ENCODE measurements at places on chromosomes 1 and 21.
A peak's percentile ranks its signal among the peaks of the same experiment; 100 is the strongest.

- no peak for DNase-seq
Measured at GRCh38 chr1:164504749-164505148, 54.2 kb upstream of the PBX1 start.

GRCh38 chr21:26840912-26841311 is 4.3 kb downstream of the ADAMTS1 start:
- no peak for DNase-seq

DNA sequence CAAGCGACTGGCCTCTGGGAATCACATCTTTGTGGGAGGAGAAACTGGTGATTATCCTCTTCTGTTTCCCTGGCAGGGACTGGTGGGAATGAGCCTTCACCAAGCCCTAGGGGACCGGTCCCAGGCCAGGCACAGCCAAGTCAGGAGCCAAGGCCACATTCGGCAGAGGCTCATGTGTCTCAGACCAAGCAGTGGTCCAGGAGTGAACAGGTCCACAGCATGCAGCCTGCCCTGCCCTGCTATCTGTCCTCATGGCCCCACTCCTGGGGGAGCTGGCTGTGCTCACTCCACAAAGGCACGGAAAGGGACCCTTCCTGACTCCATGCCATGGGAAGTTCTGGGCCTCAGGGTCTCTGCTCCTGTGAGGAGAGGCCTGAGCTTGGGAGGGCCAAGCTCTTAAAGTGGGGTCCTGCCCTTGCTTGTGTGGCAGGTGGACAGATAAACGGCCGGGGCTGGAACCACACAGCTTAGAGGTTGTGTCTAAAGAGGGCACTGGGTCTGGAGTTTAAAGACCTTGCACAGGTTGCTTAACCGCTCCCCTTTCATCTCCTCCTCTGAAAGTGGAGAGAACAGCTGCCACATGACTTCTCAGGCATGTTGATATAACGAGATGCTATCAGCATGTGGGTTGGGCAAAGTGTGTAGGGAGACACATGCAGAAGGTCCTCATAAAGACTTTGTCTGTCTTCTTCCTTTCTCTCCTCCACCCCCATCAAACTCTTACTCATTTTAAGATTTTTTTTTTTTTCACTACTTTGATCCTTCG is 57.5 kb downstream of the CASQ2 start:
- no peak for DNase-seq

DNA sequence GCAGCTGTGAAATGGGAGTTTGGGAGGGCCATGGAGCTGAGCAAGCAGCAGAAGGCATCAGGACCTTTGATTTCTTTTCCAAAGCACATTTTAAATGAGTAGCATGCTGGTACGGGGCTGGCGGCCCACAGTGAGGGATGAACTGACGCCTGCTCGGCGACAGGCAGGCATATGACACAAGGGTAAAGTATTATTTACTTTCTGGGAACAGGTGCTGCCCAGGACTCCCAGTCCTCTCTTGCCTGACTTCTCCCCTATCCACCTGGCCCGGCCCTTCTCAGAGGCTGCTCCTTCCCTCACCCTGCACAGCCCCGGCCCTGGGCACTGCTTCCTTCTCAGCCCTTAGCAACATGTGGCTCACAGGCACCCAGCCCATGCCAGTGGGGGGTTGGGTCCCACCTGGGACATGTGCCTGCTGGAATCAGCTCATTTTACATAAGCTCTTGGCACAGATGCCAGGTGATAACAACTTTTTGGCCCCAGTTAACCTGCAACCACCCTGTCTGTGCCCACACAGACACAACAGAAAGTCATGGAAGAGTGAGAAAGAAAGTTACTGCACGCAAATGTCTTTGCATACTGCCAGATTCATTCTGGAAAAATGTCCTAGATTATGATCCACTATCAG is 112.3 kb upstream of the GADD45A start:
- no peak for DNase-seq

DNA sequence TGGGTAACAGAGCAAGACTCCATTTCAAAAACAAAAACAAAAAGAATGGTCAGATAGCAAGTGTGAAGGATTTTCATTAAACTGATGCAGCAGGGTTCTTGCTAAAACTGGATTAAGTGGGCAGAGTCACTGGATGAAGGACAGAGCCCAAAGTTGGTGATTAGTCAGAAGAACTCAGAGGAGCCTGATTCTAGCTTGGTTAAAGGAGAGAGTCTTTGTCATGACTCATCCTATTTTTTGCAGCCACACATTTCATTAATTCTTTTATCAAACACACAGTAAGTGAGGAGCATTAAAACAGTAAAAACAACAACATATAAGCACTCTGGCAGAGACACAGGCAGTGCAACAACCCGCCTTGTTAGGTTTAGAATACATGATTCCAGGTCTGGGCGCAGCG is 56.0 kb upstream of the EDARADD start:
- no peak for DNase-seq

- no peak for DNase-seq
Measured at GRCh38 chr1:229105822-229106525, 164.9 kb upstream of the RAB4A start.

DNA sequence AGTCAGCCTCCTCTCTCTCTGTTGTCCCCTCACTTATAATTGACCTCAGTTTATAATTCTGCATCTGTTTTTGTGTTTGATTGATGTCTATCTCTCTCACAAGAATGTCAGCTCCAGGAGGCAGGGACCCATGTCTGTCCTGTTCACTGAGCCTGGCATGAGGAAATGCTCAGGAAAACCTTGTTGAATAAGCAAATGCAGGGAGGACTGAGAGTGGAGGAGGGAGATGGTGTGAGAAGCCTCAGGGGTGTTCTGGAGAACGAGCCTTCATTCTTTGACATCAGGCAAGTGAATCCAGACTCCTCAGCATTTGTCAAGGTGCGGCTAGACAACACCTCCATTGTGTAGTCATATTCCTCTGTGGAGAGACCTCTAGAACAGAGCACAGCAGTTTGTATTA is 45.5 kb downstream of the MAN1C1 start:
- no peak for DNase-seq

GRCh38 chr1:69290291-69290690 is 277.4 kb upstream of the LRRC7 start:
- DNase-seq = no peak

GRCh38 chr1:117339866-117340700 is 27.2 kb upstream of the MAN1A2 start:
- DNase-seq = no peak

GRCh38 chr1:186735463-186735862 is 55.2 kb upstream of the PTGS2 start:
- no peak for DNase-seq

DNA sequence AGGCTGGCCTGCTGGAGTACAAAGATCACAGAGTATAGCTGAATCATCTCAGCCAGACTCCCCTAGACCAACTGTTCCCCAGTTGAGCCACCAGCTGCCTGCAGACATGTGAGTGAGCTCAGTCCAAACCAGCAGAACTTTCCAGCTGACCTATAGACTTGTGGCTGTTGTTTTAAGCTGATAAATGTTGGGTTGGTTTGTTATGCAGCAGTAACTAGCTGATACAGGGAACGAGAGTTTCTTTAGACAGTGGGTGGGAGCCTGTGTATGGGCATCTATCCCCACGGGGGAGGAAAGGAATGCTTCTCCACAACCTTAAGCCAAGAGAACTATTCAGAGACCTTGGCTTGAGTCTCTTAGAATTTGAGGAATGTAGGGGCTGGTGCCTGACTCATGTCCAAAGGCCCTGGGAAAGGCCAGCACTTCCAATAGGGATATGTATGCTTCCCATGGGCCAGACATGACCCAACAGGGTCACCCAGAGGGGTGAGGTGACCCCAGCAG is 30.1 kb downstream of the SLC1A7 start:
- no peak for DNase-seq

- no peak for DNase-seq
Measured at GRCh38 chr1:67579623-67580394, 105.2 kb upstream of the GADD45A start.

GRCh38 chr1:5514527-5515183 is 477.6 kb downstream of the NPHP4 start:
- DNase-seq = peak; percentile 78

GRCh38 chr1:202289009-202289408 is 52.7 kb downstream of the UBE2T start:
- DNase-seq = no peak

- no peak for DNase-seq
Measured at GRCh38 chr1:84836145-84836544, 56.9 kb downstream of the LPAR3 start.

GRCh38 chr1:197914510-197914909 is 2.7 kb upstream of the LHX9 start:
- DNase-seq = no peak

DNA sequence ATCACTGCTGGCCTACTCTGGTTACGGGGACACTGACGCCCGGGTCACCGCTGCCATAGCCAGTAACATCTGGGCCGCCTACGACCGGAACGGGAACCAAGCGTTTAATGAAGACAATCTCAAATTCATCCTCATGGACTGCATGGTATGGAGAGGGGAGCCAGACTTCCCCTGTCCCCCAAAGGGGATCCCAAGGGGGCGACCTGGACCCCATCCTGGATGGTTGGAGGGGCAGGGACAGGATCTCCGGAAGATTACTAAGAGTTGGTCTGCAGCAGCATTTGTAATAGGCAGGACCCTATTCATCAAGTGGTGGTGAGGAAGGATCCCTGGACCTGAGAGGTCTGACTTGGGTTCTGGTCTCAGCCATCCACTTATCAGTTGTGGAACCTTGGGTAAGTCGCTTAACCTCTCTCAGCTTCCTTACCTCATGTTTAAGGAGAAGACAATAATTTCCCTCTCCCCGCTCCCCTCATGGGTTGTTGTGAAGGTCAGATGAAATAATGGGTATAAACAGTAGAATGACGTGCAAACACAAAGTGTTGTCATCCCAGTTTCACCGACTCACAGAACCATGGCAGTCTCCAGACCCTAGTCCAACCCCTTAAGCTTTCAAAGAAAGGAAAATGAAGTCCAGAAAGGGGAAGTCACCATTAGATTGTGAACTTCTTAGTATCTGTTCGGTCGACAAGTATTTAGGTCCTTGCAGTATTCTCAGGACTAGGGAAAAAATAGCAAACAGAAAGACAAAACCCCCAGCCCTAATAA is 883 bp downstream of the LAMTOR2 start:
- DNase-seq = no peak

DNA sequence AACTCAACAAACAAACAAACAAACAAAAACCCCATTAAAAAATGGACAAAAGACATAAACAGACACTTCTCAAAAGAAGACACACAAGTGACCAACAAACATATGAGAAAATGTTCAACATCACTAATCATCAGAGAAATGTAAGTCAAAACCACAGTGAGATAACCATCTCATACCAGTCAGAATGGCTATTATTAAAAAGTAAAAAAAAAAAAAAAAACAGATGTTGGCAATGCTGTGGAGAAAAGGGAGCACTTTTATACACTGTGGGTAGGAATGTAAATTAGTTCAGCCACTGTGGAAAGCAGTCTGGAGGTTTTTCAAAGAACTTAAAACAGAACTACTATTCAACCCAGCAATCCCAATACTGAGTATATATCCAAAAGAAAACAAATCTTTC is 94.7 kb downstream of the PLPP3 start:
- DNase-seq = no peak

DNA sequence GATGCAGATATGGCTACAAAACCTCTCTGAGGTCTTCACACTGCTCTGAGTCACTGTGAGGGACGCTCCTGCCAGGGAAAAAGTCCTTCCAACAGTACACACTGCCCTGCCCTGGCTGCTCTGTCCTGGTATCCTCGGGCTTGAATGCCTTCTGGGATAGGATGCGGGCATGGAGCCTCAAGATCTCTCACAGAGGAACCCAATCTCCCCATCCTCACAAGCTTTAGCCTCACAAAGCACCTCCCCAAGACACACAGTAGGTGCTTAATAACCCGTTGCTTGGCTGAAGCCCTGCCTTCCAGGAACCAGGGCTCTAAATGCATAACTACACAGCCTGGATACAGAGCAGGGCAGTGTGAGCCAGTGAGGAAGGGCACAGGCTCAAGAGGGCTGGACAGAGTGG is 9.2 kb downstream of the RAP1GAP start:
- DNase-seq = no peak

DNA sequence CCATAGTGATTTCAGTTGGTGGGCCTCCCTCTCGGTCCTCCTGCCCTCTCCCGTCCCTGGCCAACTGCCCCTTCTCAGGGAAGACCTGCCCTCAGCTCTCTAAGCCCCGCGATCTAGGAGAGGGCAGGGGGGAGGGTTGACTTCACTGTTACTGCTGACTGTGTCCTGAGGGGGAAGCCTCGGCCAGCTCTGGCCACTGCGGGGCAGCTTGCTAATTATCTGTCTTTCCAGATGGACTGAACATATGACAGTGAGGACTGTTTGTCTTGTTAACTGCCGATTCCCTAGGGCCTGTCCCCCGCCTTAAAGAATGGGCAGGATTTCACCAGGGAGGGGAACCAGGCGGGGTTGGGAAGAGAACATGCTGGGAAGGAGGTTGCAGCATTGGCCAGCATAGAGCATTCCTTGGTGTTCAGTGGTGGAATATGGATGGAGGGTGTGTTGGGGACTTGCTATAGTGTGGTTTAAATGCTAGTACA is 22.9 kb downstream of the NIPAL3 start:
- DNase-seq = no peak

GRCh38 chr1:145720556-145720877 is 1.2 kb downstream of the CD160 start:
- no peak for DNase-seq

- DNase-seq = no peak
Measured at GRCh38 chr1:159554696-159555095, 18.9 kb upstream of the OR10J5 start.

- no peak for DNase-seq
Measured at GRCh38 chr1:153384958-153385580, 5.8 kb downstream of the S100A8 start.

- DNase-seq = no peak
Measured at GRCh38 chr1:205940710-205941109, 2.5 kb downstream of the SLC26A9 start.

- no peak for DNase-seq
Measured at GRCh38 chr1:60808676-60809075, 273.7 kb upstream of the NFIA start.

DNA sequence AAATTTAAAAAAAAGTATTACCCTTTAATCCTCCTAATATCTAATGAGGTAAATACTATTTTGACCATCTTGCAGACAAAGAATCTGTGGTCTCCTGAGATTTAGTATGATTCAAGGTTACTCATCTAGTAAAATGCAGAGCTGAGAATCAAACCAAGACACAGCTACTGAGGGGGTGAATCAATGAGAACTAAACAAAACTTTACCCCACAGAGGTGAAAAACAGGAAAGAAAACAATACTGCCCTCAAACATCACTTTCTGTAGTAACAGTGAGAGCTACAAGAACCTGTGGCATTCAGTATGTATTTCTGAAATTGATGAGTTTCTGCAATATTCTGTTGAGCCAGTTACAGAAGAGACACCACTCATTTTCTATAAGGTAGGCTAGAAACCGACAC is 85.1 kb downstream of the JAK1 start:
- no peak for DNase-seq

DNA sequence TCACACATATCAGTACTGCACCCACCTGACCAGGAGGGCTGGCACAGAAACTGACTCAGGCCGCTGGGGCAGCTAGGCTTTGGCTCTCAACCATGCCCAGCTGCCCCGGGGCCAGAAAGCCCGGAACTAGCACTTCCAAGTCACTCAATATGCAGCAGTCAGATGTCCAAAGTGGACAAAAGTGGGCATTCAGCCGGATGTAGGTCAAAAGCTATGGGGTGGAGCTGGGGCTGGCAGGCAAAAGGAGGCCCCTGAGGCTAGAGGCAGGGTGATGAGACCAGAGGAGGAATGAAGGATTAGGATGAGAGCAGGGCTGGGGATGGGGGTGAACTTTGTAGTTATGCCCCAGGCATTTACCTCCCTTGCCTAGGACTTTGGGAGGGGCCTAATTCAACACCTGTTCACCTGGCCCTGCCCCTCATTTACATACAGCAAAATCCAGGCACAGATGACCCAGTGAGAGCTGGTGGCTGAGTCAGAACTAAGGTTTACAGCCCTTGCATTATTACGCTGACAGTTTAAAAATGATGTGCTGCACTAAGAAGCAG is 30.7 kb upstream of the EDN2 start:
- no peak for DNase-seq
